ENCODE measurements at places on chromosomes 2 and 18.

DNA sequence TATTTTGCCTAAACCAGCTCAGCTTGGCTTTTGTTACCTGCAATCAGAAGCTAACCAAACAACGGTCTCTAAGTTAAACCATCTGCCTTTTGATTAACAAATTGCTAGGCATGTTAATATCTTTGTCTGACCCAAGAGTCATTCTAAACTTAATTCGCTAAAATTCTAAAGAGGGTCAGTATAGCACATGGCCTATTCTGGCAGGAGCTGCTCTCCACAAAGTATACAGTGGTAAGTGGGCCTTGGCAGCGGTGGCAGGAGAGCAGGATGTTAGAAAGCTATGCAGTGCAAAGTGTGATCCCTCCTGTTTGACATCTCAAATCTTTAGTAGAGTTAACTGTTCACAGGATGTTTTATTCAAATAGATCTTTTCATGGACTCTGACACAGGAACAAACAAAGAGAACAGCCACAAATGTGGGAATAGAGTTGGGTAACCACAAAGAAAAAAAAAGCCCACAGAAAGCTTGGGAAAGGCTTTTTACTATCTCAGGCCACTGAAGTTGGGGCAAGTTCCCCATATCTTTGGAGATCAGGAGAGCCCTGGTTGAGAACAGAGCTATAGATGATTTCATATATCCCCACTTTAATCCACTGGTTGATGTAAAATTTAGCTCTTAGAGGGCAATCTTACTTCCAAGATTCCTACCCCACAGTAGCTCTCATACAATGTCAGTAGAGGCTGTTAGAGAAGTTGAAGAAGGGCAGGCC is 10.6 kb downstream of the CFAP210 start:
- DNase-seq = no peak

DNA sequence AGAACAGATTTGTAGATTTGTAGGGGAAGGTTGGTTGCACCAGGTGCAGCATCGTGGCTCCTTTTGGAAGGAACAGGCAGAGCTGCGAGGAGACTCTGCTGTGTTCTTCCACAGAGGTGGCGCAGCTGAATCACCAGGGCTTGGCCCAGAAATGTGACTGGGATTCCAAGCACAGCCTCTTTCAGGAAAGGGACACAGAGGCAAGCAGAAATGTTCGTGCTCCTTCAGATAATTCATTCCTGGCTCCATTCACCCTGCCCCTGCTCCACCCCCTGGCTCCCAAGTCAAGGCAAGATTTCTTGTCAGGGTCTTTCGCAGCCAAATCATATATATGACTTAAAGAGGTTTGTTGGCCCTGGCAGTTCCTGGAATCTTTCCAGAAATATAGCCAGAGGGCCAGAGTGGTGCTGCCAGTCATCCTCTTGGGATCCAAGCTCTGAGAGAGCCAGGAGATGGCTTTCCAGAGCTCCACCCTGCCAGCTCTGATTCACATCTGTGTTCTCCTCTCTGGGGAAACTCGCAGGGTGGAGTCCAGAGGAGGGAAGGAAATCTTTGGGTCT is 203.9 kb upstream of the TANK start:
- no peak for DNase-seq

DNA sequence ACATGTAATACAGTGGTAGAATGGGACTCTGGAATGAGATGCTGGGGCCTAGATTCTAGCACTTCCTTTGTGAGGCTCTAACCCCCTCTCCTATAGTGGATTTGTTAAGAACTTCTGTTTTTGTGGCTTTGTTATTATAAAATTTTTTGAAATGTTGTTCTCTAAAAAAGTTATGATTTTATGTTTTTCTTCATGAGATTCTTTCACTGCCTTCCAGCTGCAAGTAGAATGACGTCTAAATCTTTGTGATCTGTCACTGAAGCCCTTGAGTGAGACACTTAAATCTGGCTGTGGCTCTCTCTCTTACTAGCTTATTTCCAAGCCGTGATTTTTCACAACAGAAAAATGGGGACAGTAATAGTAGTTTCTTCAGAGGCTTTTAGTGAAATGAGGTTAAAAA is 1.6 kb downstream of the CASP8 start:
- DNase-seq = no peak

DNA sequence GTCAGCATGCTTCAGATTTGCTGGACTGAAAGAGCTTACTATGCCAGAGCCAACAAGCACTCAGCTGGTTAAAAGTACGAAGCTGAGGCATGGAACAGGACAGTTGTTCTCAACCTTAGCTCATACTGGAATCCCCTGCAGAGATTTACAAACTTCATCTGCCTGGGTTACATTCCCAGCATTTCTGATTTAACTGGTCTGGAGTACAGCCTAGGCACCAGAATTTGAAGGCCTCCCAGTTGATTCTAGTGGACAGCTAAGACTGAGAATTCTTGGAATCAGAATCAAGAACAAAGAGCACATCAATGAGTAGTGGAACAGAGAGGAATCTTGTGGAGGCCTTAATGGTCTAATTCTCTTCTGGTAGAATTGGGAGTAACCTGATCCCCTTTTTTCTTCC is 298.2 kb upstream of the NXPH2 start:
- no peak for DNase-seq

DNA sequence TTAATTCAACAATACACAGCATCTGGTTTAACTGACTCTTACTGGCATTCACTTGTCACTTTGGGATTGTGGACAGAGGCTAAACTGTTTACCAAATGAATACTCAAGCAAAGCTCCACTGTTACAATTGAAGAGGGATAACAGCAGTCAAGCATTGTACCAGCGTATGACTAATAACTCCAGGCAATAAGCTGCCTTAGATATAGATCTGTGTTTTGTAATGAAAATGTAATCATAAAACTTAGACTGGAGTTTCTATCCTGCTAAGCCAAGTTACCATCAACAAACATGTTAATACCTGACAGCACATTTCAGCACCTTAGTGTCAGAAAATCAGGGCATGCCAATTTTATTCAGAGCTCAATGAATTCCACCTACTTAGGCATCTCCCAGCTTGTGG is 889.5 kb downstream of the EPHA4 start:
- no peak for DNase-seq

- no peak for DNase-seq
Observed at GRCh38 chr2:230877116-230877758, 12.5 kb downstream of the ITM2C start.

DNA sequence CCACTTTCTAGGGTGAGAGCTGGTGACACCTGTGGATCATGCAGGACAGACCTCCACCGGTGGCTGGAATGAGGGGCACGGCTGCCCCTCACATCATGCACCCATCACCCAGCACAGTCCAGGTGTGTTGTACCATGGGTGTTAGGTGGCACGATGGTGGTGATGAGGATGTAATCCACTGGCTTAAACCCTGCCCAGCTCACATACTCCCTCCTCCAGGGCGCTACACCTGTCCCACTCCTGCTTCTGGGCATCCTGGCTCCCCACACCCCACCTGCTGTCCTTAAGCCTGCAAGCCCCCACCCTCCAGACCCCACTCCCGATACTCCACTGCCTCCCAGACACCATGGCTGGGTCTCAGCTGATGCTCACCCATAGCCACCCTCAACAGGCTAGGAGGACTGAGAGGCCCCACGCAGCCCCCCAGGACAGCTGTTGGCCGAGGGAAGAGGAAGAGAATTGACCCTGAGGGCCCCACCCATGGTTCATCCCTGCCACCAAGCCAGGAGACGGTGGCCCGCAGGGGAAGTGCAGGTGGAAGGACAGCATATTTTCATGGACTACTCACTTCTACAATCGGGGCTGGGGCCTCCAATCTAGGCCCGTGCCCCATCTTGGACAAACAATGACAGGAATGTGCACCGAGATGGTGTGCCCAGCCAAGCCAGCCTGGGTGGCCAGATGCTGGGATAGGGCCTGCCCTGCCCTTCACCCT is 34.3 kb downstream of the MAL start:
- DNase-seq = no peak

DNA sequence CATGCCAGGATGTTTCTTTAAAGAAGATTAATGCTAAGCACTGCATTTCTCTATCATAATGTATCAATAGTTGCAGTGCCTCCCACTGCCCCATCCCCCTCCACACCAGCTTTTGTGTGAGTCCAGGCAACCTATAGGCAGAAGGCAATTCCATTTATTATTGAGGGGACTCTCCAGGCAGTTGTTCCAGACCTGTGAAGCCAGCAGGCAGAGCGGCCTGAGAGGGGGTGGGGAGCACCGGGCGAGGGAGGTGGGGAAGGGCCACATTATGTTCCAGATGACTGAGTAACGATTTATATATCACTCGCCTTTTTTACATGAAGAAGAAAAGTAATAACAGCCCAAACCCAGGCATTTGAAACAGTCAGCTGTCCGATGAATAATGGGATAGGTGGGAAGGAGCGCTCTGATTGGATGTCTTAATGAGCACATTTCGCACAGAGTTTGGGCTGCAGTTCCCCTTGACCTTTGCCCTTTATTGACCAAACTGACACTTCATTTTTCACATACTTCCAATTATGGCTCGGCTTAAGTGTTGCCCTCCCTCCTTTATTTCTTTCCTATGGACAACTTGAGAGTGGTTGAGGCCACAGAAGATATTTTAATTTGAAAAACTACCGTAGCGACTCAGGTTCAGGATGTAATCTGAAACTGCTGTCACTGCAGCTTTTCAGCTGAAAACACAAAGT is 34.4 kb downstream of the MEIS1 start:
- DNase-seq = no peak

DNA sequence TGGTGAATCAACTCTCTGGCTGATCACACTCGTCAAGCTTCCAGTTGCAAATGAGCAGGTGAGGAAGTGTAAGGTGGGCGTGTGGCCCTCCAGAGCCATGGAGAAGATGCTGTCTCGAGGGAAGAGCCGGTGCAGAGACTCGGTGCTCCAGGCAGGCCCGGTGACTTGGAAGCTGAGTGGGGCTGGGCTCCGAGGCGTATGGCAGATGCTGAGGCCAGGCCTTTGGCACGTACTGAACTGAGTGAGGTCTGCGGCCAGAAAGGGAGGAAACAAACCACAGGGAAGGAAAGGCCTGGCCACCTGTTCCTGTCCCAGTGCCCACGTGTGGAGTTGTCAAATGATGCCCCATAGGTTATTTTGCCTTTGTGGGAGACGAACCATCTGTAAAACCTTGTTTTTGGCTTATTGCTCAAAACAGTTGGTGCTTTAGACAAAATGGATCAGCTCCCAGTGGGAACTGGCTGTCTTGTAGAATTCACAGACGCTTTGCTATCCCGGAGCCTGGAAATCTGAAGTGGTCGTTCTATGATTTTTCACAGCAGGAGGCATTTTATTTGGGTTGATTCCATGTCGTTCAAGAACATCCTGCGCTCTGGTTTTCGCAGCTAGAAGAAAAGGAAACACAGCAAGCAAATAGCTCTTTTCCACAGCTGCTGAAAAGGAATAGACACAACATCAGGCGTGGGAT is 117.5 kb upstream of the TMEM18 start:
- DNase-seq = no peak

DNA sequence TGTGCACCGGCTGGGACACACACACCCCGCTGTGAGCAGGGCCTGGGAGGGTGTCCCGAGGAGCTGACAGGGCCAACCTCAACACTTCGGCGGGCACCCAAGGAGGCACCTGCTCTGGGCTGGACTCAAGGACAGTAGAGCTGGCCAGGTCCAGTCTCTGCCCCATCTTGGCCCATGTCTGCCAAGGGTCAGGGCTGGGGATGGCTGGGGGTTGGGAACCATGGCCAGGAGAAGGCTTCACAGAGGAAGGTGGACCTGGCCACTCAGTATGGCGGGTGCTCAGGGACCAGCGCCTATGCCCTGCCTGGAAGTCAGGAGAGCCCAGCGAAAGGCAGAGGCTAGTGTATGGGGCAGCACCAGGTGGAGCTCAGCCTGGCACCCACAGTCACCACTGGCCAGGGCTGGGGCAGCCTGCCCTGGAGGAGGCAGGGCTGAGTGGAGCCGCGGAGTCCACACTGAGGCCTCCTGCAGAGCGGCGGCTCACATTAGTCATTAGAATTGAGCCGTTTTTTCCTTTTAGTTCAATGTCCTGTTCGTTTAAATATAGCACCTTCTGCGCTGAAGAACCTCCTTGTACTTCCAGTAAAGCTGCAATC is 4.2 kb downstream of the ERFE start:
- DNase-seq = no peak

DNA sequence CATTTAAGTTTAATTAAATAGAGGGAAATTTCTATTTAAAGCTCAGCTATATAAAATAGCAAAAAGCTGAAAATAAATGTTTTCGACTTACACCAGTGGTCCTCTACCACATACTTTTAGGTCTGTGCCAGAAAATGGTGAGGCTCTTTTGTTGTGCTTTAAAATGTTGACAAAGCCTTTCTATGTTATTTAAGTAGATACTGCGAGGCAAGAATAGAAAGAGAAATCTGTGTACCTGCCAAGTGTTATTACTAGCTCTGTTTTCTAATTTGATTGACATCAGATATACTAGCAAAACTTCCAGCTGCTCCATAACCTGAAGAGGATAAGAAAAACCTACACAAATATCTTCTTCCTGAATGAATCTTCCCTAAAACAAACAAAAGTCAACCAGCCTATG is 53.6 kb downstream of the LPIN2 start:
- DNase-seq = no peak

- no peak for DNase-seq
Observed at GRCh38 chr2:44330801-44331200, 30.5 kb downstream of the PREPL start.

GRCh38 chr2:68157002-68157401 is 686 bp upstream of the PNO1 start:
- DNase-seq = no peak

- no peak for DNase-seq
Observed at GRCh38 chr2:64627860-64628841, 25.6 kb downstream of the SERTAD2 start.

- no peak for DNase-seq
Observed at GRCh38 chr2:180061085-180061484, 54.0 kb upstream of the CWC22 start.

DNA sequence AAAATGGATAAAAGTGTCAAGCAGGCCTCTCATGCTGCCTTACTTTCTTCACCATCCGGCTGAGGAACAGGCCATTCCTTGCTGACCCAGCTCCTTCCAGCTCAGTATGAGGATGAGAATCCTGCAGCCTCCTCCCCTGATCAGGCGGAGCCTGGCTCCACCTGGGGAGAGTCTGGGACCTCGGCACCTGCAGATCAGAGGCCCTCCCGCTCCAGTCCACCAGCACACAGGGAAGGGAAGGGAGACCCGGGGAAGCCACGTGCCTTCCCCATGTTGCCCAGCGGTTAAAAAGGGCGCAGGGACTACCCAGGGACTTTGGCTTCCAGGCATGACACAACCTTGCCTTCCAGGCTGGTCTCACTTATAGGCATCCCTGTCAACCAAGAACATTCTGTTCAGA is 172.0 kb downstream of the NDUFA10 start:
- no peak for DNase-seq

- no peak for DNase-seq
Observed at GRCh38 chr2:110731064-110731463, 1.3 kb upstream of the ACOXL start.

DNA sequence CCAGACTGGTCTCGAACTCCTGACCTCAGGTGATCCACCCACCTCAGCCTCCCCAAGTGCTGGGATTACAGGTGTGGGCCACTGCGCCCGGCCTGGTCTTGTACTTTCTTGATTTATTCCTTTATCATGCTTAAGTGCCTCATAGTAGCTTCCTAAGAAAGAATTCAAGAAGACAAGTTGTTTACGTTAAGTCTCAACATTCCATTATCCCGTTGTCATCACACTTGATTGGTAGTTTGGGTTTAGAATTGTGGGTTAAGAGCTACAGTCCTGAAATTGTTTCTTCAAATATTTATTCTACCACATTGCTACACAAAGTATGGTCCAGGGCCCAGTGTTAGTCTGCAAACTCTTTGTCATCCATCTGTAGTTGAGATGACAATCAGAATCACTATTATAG is 194.0 kb downstream of the VWC2L start:
- DNase-seq = no peak

GRCh38 chr18:41600693-41601391 is 354.2 kb upstream of the PIK3C3 start:
- DNase-seq = no peak
